CD4-positive, alpha-beta T cell treated with Interleukin-6 at 100 ng/mL for 8 hours (primary cell): ENCODE measurements at places on chromosomes 1 and 21.
A peak's percentile ranks its signal among the peaks of the same experiment; 100 is the strongest.

DNA sequence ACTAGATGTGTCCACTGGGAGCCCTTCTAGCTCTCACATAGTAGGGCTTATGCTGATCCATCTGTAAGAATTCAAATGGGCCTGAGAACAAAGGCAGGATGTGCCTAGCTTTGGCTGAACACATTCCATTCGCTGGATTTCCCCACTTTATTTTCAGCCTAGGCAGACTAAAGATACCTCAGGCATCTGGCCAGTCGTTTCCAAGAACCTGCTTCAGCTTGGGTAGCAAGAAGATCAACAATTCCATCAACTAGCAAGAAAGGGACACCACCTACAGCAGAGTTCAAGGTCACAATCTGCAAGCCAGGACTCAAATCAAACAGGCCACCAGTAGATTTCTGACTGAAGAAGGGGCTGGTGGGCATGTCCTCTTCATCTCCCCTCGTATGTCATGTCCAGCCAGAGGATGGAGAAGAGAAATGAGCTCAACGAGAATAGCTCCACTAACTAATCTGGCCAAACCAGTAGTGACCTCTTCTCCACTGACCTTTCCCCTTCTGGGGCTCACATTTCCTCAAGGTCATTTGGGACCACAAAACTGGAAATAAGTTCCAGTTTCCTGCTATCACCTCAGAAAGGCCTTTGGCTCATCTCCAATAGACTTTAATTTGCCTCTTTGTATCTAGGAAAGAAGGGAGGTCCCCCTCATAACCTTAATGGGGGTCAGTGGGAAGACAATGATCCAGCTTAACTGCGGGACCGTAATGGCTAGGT lies 14.2 kb downstream of the TXNIP start:
- no peak for DNase-seq

- peak; percentile 87 for DNase-seq
These were observed 8.5 kb upstream of the MEX3A start for GRCh38 chr1:156090840-156091188.

GRCh38 chr1:158396646-158397045 lies 2.6 kb downstream of the OR10T2 start:
- no peak for DNase-seq

- DNase-seq: no peak
These were observed 51.7 kb downstream of the SIM2 start for GRCh38 chr21:36750576-36750959.

DNA sequence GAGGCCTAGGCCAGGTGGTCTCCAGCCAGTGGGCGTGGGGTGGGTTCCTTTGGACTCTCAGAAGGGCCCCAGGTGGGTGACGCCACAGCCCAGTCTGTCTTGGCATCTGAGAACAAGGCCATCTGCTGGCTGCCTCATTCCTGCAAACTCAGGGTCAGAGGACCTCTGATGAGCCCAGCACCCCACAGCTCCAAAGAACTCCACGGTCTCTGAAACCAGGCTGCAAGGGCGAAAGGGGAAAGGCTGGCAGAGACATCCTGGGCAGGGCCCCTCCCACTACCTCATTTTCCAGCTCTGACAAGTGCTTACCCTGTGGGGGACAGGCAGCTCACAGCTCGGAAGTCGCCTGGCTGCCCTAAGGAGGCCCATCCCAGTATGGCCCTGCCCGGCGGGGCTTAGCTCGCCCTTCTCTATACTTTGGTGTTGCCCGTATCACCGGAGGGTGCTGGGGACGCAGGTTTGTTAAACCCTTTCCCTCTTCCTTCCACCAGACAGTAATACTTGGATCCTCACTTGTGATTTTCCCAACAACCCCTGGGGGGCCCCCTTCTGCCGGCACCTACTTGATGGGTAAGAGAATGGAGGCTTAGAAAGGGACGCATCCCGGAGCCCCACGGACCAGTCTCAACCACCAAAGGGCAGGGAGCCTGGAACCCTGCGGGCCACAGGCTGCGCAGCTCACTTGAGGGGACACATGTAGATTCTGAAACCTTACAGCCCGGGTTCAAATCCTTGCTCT lies 10.9 kb upstream of the EDN2 start:
- DNase-seq: no peak

GRCh38 chr1:234862944-234863515 lies 253.1 kb upstream of the IRF2BP2 start:
- DNase-seq: no peak

- no peak for DNase-seq
These were observed 26.4 kb downstream of the KIF26B start for GRCh38 chr1:245181158-245181517.

DNA sequence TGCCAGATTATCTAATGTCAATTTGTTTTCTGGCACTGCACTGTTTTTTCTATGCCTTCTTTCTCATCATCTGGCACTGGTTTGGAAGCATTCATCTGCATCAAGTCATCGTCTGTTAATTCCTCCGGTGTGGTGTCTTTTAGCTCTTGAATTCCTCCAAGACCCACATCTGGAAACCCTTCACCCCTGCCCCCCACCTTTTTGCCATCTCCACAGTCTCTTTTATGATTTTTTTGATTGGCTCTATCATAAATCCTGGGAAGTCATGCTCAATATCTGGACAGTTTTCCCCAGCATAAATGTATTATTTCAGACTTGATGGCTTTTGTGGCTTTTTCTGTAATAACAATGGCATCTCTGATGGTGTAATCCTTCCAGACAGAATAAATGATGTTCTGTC lies 10.4 kb upstream of the KCNK1 start:
- DNase-seq: no peak

DNA sequence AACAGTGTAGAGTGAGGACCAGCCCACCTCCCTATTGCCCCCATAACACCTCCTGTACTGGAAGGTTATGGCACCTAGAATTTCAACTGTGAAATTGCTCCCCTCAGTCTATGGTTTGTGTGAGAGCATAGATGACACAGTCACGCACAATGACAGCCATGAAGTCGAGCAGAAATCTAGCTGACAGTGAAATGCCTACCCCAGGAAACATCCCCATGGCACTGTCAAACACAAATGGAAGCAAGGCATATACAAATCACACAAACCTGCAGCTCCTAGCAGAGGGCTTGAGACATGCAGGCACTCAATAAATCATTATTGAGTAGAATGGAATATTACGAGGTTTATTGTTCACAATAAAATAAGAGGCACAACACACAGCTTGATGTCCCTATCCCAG lies 142.5 kb upstream of the ST6GALNAC5 start:
- DNase-seq: no peak
